ENCODE measurements at places on chromosomes 6 and 20.

GRCh38 chr20:33693289-33693688 lies 7.1 kb upstream of the E2F1 start:
- DNase-seq = no peak

GRCh38 chr6:145074805-145075204 lies 660.5 kb downstream of the EPM2A start:
- no peak for DNase-seq

DNA sequence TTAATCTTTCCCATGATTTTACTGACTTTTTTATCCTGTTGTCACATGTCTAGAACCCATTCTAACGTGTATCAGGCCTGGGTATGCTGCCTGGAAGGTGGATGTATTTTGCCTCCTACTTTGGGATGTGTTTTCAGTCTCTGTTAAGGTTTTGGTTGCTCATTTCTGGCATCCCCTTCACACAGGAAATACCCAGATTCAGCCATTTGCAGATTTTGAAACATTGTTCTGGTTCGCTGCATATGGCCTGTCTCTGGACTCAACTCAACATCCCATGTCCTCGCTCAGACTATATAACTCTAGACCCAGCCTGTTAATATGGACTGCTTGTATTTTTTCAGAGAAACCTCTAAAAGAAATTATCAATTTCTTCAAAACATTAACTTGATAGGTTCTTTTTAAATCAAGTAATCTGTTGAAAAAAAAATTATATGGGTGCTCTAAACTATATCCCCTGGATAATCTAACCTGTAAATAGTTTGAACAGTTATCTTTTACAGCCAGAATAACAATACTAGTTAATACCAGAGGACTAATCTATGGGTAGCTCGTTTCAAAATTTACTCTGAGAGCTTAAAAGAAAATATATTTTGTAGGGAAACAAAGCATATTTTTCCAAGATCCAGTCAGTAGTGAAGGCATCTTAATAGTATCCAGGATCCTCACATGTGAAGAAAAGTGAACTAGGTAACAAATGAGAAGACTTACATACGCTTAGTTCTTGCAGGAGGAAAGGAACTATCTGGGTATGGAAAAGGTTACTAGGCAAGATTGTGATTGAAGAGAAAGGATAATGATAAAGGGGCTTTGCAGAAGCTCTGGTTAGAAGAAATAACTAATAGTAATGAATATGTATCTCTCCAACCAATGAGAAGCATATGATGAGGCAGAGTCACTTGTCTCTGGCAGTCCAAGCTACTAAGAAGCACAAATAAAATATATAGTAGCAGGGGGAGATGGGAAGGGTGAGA lies 23.4 kb upstream of the HLA-DQB1 start:
- DNase-seq = no peak

DNA sequence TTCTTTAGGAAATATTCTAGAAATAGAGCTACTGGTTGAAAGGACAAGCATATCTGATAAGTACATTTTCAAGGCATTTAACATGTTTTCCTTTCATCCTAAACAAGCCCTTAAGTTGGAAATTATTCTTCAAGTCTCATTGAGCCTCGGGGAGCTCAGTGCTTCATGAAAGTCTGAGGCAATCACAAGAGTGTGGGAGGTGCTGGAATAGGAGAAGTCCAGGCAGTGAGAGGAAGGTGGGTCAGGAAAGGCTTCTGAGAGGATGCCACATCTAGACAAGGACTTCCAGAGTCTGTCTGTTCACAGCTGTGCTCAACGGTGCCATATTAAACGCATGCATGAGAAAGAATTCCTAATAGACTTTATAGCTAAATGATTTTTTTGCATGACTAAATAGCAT lies 69.8 kb downstream of the CD83 start:
- no peak for DNase-seq

GRCh38 chr20:46148313-46149208 lies 30.4 kb downstream of the CD40 start:
- DNase-seq = no peak

DNA sequence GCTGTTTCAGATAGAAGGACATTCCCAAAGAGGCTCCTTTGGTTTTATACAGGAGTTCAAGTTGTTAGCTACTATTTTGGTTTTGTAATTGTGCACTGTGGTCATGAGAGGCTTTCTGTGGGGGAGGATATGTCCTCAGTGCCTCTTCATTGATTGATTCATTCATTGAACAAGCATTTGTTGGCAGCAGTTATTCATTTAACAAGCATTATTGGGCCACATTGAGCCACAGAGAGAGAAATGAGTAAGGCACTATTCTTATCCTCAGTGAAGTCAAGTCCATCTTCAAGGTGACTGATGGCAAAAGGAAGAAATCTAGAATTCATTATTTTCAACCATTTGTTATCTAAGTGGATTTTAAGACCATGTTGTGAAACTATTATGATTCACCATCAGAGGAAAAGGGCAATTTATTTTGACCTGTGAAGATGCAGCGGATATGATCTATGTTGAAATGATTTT lies 697.2 kb upstream of the CITED2 start:
- DNase-seq = no peak

DNA sequence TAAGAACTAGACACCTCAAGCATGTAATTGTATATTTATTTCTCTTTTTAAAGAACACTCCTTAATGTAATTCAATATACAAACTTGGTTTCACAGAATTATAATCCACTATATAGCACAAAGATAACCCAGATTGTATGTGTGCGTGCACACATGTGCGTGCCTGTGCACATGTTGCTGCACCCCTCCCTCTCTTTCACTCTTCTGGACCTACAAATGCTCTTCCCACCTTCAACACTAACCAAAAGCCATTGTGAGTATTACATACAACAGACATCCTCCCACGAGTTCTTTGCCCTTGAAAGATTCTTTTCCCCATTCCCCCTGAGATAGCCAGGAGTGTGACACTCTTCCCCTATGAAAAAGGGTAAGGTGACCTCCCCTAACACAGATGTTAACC lies 193.5 kb downstream of the HIVEP2 start:
- no peak for DNase-seq

GRCh38 chr6:28841290-28841689 lies 82.5 kb downstream of the TRIM27 start:
- DNase-seq = no peak

DNA sequence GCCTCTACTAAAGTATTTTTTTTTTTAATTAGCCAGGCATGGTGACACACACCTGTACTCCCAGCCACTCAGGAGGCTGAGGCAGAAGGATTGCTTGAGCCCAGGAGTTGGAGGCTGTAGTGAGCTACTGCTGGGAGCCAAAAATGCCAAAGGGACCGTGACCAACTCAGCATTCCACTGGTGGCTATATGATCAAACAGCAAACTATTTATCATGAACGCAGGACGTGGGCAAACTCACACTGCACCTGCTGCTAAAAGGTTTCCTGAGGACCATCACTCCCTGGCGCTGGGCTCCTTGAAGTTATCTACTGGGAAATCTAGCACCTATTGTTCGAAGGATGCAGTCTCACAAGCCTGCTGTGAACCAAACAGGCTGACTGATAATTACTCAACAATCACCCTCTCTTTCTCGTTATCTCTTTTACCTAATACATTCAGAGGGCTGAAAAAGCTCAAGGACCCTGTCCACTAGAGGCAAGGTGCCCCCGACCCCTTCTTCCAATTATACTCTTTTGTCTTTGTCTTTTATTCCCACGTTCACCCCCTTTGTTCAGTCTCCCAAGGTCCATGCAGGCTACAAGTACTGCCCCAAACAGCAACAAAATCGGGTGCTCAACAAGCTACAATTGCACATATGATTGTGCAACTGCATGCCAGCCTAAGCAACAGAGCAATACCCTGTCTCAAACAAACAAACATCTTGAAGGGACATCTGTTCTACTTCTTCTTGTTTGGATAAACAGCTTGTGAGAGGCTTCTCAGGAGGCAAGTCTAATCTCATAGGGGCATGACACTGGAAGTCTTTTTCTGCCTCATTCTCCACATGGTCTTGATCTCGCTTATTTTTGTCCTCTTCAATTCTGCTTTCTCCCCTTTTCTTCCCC lies 47.7 kb upstream of the PLN start:
- DNase-seq = no peak

DNA sequence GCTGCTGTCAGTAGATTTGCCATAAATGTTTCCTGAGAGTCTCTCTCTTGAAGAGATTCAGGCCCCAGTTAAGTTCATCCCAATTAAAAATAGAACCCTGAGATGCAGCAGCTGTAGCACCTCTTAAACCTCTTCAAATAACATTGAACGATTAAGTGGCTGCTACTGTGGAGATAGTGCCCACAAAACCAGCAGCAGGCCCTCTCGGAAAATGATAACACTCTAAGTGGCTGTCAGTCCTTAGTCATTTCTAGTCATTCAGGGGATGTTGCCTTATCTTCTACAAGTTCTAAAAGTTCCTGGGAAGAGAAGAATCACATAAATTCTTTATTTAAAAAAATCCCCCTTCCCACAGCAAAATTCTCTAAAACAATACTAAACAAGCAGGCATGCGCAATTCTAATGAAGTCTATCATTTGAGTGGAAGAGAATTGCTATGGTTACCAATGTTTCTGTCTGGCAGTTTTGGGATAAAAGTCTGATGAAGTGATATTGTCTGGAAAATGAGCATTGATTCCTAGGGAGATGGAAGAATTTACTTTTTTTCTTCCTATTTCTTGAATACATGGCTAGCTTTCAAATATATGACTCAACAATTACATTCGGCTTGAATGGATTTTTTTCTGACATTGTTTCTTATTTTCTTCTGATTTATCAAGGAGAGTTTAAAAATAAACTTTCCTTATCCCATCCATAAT lies 131.9 kb downstream of the TRMT11 start:
- DNase-seq = no peak

DNA sequence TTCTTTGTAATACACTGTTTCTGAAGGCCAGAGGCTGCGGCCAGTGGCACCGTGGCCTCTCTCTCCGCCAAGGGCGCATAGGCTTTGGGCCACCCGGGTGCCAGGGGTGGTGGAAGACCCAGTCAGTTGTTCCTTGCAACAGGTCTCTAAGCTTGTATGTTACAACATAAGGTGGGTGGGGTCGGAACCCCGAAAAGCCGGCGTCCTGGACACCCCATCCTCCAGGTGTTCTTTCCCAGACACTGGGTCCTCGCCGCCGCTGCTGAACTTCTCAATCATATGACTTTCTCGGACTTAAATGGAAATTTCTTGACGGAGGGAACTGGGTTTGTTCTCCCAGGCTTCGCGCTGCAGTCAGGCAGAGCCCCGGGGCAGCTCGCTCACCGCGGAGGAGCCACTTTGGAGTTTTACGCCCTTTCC lies 983 bp upstream of the KCNQ5 start:
- no peak for DNase-seq

- DNase-seq = no peak
Observed at GRCh38 chr6:26045928-26046368, 41.3 kb upstream of the HFE start.

GRCh38 chr6:11439876-11440275 lies 97.7 kb upstream of the TMEM170B start:
- DNase-seq = no peak

GRCh38 chr6:154460306-154461071 lies 50.0 kb downstream of the CNKSR3 start:
- no peak for DNase-seq

DNA sequence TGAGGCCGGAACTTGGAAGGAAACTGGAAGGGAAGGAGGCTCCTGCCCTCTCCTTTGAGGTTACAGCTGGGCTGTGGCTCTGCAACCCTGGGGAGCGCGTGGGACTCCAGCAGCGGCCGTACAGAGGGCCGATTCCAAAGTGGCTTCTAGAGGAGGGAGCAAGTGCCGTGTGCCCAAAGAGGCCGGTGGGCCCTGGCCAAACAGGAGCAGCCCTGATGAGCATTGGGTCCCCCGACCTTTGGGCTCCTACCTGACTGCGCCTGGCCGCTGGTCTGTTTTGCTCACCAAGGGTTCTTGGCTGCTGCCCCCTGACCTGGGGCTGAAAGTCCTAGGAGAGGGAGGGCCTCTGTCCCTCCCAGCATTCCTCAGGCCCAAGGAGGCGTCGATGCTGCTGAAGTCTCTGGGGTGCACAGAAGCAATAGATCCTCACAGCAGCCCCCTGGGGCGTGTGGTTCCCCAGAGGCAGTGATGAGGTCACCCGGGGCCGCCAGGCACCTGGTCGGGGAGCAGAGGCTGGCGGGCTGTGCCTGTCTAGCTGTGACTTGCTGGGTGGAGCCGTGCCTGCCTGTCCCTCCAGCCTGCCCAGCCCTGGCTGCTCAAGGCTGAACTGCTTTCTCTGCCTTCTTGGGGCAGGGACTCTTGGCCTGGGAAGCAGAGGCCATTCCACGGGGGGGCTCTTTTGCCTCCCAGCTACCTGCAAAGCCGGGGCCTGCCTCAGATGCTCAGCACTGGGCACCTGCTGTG lies 9.8 kb downstream of the RBM38 start:
- no peak for DNase-seq

DNA sequence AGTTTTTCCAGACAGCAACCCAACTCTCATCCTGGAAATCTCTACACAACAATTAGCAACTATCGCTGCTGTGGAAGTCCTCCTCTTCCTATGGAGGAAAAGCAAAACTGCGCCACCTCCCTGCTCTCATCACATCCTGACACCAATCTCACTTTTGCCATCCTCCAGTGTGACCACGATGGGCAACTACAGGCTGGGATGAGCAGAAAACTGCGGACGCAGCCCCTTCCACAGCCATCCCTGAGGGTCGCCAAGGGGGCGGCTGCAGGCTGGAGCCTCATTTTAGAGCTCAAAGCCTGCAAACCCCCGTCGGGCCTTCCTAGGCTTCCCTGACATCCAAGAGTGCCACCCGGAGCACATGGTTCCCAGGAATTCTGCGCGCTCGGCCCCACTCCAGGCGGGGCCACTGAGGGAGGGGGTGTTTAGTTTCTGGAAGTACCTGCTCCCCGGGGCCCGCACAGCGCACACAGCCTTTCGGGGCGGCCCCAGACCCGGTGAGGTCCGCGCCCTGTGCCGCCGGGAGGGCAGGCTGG lies 1.2 kb downstream of the TCFL5 start:
- no peak for DNase-seq

DNA sequence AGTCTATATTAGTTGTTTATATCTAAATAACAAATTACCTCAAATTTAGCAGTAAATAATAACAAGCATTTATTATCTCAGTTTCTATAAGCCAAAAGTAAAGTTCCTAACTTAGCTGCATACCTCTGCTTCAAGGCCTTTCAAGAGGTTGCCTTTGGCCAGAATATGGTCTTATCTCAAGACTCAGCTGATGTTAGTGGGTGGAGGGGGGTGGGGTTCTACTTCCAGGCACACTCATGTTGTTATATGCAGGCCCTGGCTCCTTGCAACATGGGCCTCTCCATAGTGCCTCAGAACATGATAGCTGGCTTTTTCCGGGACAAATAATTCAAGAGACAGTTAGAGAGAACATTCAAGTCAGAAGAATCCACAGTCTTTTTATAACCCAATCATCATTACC lies 266.0 kb downstream of the ADGRB3 start:
- no peak for DNase-seq

- peak; percentile 65 for DNase-seq
Observed at GRCh38 chr6:148947621-148948444, 201.0 kb downstream of the UST start.

Measured in stimulated activated CD4-positive, alpha-beta T cell treated with anti-CD3 and anti-CD28 coated beads, TNF-alpha, amount 100 ng/mL, for 1 hour (primary cell).